GM23248 (cell line): ENCODE measurements at places on chromosomes 12 and 14. TPM values are rescaled to one million over a fixed set of nuclear protein-coding genes. Genes with fewer than 3 reads are reported as not detected.

The SLC25A21 gene
- not detected in 2 replicates for total RNA-seq

The RGS6 gene
- total RNA-seq = not detected in 2 replicates

The AQP2 gene
- total RNA-seq = not detected in 2 replicates

DNA sequence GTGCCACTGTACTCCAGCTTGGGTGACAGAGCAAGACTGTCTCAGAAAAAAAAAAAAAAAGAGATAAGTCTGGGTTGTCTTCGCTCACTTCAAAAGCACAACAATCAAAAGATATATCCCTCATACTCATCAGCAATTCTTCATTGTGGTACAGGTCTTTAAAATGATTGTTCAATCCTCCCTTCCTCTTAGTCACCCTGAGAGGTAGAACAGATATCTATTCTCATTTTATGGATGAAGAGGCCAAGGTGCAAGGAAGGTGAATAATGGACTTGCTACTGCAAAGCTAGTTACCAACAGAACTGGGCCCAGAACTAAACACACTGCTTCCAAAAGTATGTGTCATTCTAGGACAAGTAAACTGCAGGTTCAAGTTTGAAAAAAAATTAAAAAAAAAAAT, 7.1 kb downstream of the ERG28 start:
- H3K4me3 ChIP-seq = no peak overlapping the region
- no peak for DNase-seq
- peaks cover 6% of the 10 kb centered on the region for H3K4me1 ChIP-seq
- H3K27ac ChIP-seq = no peak overlapping the region

GRCh38 chr14:77570706-77571268, 45.6 kb downstream of the SPTLC2 start:
- H3K27me3 ChIP-seq = no peaks in the 10 kb centered on the region
- H3K4me3 ChIP-seq = no peak overlapping the region
- H3K4me1 ChIP-seq = 0 out of 2 replicates have a peak, but pooled peaks cover 10% of the 10 kb centered on the region
- H3K27ac ChIP-seq = no peak overlapping the region

DNA sequence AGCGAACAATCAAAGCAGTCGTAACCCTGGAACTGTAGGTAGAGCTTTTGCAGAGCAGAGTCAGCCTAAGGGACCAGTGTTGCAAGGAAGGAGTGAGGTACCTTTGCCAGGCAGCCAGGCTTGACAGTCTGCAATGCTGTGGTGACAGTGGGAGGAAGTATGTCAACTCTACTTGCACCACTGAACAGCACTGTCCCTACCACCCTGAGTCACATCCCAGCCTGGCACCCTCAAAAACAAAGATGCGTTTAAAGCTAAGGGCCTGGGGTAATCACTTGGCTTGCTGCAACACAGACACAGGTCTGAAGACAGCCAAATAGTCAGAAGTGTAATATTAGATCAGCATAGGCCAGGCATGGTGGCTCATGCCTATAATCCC, 141.9 kb downstream of the DPF3 start:
- H3K27me3 ChIP-seq = no peaks in the 10 kb centered on the region
- peaks cover 13% of the 10 kb centered on the region for H3K4me1 ChIP-seq
- H3K36me3 ChIP-seq = peaks cover 14% of the 10 kb centered on the region; the same call in 1 of the 2 replicates
- H3K4me3 ChIP-seq = no peak overlapping the region

DNA sequence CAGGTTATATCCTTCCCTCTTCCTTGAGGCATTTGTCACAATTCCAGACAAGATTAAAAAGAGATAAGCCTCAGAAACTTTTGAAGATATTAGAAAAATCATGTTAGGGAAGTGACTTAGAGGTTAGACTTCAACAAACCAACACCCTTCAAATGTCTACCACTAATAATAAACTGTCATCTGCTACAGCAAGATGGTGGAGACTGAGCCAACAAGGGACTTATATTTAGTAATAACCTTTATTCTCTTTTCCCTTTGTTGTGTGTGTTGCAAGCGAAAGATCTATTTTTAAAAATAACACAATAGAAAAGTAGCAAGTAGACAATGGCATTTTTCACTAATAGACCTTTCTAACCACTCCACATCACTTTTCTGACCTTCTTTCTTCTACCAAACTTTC, 28.6 kb downstream of the PRICKLE1 start:
- H3K27me3 ChIP-seq = no peaks in the 10 kb centered on the region
- peaks cover 40% of the 10 kb centered on the region for H3K4me1 ChIP-seq
- H3K4me3 ChIP-seq = no peak overlapping the region
- no peak overlapping the region for H3K27ac ChIP-seq
- DNase-seq = no peak

GRCh38 chr14:74961238-74961911, 6.0 kb upstream of the PGF start:
- H3K4me1 ChIP-seq = peaks cover 24% of the 10 kb centered on the region
- H3K27ac ChIP-seq = no peak overlapping the region
- H3K27me3 ChIP-seq = no peaks in the 10 kb centered on the region

DNA sequence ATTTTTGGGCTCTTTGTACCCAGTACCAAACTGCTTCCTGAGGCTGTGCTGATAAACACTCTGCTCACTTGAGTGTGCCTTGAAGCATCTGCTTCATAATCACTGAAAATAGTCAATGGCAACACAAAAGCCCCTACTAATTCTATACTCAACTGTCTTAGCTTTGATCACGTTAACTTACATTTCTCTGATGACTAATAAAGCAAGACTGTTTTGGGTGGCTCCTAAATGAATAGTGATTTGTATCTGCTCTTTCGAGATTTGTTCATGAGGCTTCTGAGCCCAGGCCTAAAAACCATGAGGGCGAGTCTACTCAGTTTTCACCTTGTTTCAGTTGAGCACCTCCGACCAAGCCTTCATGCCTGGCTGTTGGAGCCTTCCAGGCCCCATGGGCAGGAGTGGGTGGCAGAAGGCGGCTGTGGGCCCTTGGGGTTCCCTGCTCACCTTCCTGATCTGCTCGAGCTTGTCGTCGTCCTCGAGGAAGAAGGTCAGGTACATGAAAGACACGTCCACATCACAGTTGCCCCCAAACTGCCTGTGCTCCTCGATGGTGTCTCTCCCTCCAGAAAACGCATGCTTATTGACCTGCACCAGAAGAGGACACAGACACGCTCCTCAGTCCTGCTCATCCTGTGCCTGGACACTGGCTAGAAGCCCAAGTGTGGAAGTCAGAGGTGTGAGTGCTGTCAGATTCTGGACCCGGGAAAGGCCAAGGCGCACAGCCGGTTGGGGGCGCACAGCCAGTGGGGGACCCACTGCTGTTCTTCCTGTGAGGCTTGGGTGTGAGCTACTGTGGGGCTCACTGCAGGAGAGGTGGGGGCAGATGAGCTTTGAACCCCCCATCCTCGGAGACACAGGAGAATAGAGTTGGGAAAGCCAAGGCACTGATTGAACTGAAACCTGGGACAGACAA, 13.7 kb downstream of the SLC25A47 start:
- DNase-seq = no peak
- no peaks in the 10 kb centered on the region for H3K27me3 ChIP-seq
- no peak overlapping the region for H3K4me3 ChIP-seq
- H3K4me1 ChIP-seq = peaks cover 5% of the 10 kb centered on the region; the same call in 1 of the 2 replicates

- no peaks in the 10 kb centered on the region for H3K27me3 ChIP-seq
- no peak overlapping the region for H3K4me3 ChIP-seq
- no peak for DNase-seq
- H3K36me3 ChIP-seq = no peaks in the 10 kb centered on the region
- peaks cover 28% of the 10 kb centered on the region for H3K4me1 ChIP-seq
- H3K27ac ChIP-seq = no peak overlapping the region
Measured at GRCh38 chr12:122948605-122949004, 17.7 kb downstream of the ABCB9 start.

DNA sequence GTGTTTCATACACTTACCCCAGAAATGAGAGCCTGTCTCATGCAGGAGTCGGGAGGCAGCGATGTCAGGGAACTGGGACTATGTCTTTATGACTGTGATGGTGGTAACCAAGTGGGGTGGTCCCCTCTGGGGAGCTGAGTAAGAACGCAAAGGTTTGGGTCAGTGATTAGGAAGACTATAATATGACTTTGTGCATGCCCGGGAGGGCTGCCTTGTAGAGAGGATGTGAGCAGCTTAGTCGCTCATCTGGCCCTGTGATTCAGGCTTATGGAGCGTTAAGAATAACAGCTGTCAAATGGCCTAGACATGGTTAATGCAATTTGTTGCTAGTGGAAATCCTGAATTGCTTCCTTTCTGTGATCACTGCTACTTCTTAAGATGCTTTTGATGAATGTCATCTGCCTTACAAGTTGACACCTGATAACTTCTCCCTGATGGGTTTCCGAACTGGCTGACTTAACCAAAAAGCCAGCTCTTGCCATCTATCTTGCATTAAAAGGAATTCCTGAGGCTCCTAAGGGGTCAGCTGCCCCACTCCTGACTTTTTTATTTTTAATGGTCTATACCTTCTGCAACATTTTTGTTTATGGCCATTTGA, 35.4 kb upstream of the AACS start:
- DNase-seq = no peak
- no peak overlapping the region for H3K27ac ChIP-seq
- no peak overlapping the region for H3K4me3 ChIP-seq
- H3K27me3 ChIP-seq = no peaks in the 10 kb centered on the region
- H3K36me3 ChIP-seq = no peaks in the 10 kb centered on the region

DNA sequence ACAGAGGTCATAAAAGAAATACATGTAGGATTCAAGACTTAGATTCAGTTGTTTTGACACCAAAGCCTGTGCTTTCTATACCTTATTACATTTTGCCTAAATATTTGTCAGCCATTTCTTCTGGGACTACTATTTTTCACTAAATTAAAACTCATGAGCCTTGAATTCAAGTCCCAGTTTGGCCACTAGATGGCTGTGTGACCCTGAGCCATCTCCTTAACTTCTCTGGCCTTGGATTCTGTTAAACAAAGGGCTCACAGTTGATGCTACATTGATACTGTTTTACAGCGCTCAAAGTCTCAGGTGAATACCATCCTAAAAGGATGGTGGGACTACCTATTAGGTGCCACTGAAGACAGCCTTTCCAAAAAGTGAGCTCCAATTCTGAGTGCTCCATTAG, 39.6 kb upstream of the CCDC198 start:
- H3K27ac ChIP-seq = no peak overlapping the region
- peak; percentile 38 for DNase-seq
- H3K4me1 ChIP-seq = no peaks in the 10 kb centered on the region
- H3K36me3 ChIP-seq = no peaks in the 10 kb centered on the region
- H3K27me3 ChIP-seq = no peaks in the 10 kb centered on the region

DNA sequence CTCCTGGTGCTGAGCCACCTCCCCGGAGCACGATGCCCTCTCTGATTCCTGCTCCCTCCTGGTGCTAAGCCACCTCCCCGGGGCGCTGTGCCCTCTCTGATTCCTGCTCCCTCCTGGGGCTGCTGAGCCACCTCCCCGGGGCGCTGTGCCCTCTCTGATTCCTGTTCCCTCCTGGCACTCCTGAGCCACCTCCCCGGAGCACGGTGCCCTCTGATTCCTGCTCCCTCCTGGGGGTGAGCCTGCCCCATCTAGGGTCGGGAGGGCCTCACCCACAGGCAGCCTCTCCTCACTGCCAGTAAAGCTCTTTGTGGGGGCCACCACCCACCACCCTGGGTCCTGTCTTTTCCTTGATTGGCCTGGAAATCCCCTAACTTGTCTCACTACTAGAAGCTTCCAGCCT, 327.6 kb upstream of the SFSWAP start:
- no peak overlapping the region for H3K4me3 ChIP-seq
- no peak for DNase-seq
- no peaks in the 10 kb centered on the region for H3K27me3 ChIP-seq
- H3K36me3 ChIP-seq = no peaks in the 10 kb centered on the region
- no peak overlapping the region for H3K27ac ChIP-seq

GRCh38 chr14:21476523-21476924, 235 bp downstream of the RAB2B start:
- H3K36me3 ChIP-seq = peaks cover 8% of the 10 kb centered on the region
- H3K4me1 ChIP-seq = peaks cover 17% of the 10 kb centered on the region
- H3K4me3 ChIP-seq = peak overlapping the region; percentile 90
- peak overlapping the region; percentile 33; the same call in 1 of the 2 replicates for H3K27ac ChIP-seq

- DNase-seq = peak; percentile 58
- H3K4me3 ChIP-seq = no peak overlapping the region
- no peak overlapping the region for H3K27ac ChIP-seq
- no peaks in the 10 kb centered on the region for H3K27me3 ChIP-seq
Measured at GRCh38 chr12:19316425-19316824, 122.9 kb upstream of the AEBP2 start.

DNA sequence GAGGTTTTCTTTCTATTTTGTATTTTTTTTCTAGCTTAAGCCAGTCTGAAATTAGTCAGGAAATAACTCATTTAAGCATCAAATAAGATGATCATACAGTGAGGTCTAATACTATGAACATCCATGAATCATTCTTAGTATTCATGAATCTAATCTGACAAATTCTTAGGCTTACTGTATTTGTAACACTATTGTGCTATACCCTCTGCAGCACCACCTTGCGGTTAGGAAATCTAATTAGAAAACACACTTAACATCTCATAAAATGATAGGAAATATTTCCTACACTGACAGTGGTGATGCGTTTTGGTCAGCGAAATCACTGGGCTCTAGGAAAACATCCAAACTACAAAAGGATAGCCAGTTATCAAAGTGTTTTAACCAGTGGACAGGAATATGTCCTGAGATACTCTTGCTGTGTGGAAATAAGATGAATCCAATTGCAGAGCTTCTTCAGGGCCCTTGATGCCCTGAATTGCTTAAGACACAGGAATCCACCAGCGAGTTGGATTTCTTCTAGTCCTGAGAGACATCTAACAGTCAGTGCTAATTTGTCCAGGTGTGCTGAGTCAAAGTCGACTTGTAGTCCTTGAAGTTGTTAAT, 109.3 kb upstream of the MYF6 start:
- no peaks in the 10 kb centered on the region for H3K36me3 ChIP-seq
- no peaks in the 10 kb centered on the region for H3K27me3 ChIP-seq
- peak; percentile 82 for DNase-seq
- H3K4me1 ChIP-seq = peaks cover 51% of the 10 kb centered on the region
- no peak overlapping the region for H3K4me3 ChIP-seq
- peak overlapping the region; percentile 45; the same call in 1 of the 2 replicates for H3K27ac ChIP-seq

DNA sequence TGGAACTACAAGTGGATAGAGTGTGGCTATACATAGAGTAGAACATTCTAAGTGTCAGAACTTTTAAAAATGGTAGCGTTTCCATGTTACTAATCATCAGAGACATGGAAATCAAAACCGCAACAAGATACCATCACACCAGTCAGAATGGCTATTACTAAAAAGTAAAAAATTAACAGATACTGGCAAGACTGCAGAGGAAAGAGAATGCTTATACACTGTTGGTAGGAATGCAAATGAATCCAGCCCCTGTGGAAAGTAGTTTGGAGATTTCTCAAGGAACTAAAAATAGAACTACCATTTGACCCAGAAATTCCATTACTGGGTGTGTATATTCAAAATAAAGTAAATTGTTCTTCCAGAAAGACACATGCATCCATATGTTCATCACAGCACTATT, 518.6 kb downstream of the NELL2 start:
- no peaks in the 10 kb centered on the region for H3K27me3 ChIP-seq
- DNase-seq = no peak
- no peaks in the 10 kb centered on the region for H3K4me1 ChIP-seq
- no peak overlapping the region for H3K4me3 ChIP-seq
- H3K27ac ChIP-seq = no peak overlapping the region
- H3K36me3 ChIP-seq = no peaks in the 10 kb centered on the region
